ENCODE measurements at places on chromosomes 5 and 9.

DNA sequence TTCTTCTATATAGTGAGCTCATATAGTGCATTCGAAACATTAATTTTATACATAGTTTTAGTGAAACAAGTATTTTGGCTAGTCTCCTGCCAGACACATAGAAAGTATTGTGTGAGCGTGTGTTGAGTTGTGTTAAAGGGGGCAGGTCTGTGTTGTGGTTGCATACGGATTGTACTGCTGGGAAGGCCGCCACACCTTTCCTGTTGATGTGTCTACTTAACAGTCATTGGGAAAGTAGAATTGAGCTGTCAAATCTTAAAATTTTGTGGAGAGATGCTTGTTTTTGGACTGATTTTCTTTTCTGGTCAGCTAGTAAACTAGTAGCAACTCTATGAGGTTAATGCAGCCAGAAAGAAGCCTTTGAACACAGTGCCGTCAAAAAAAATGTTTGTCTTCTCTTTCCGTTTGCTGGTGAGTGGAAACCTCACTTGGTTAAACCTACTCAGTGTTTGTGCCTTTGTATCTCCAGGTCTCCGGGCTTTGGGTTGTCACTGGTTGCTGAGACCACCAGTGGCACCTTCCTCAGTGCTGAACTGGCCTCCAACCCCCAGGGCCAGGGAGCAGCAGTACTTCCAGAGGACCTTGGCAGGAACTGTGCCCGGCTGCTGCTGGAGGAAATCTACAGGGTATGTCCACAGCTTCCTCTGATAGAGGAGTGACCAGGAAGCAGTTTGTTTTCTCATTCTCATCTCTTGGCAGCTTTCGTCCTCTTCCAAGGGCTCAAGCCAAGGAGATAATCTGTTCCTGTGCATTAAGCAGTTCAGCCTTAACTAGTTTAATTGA, 51.5 kb downstream of the RCL1 start:
- DNase-seq, result no peak

- DNase-seq, result no peak
Measured at GRCh38 chr9:15524845-15525455, 14.2 kb upstream of the PSIP1 start.

GRCh38 chr5:112549605-112550166, 130.6 kb upstream of the EPB41L4A start:
- DNase-seq, result no peak

GRCh38 chr5:139294374-139295165, 1.0 kb downstream of the MATR3 start:
- peak; percentile 83 for DNase-seq

DNA sequence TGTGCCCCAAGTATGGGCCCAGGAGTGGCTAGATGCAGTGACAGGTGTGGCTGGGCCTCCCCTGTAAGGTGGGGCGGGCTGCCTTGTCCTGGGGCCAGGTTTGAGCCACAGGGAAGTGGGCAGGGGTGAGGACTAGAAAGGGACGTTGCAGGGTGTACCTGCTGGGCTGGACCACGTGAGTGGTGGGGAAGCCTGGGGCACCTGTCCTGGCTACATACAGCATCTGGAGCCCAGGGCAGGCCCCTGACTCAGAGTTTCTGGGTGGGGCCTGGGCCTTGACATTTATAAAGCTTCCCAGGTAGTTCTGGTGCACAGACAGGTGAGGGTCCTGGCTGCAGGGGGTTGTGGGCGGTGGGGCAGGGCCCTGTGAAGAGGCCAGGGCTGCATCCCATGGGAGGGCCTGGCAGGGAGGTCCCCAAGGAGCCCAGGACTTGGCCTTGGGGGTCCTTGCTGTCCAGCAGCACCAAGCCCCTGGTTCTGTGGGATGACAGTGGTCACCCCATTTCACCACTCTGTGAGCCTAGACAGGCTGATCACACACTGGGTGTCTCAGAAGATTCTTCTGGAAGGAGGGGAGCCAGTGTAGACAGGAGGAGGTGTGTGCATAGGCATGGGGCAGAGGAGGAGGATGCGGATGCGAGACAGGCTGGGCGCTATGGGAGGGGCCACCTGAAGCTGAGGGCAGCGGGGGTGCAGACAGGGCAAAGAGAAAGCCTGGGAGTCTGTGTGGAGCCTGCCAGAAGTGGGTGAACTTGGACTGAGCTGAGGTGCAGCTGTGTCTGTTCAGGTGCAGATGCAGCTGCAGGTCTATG, 94.0 kb downstream of the PHF2 start:
- DNase-seq, result peak; percentile 41

DNA sequence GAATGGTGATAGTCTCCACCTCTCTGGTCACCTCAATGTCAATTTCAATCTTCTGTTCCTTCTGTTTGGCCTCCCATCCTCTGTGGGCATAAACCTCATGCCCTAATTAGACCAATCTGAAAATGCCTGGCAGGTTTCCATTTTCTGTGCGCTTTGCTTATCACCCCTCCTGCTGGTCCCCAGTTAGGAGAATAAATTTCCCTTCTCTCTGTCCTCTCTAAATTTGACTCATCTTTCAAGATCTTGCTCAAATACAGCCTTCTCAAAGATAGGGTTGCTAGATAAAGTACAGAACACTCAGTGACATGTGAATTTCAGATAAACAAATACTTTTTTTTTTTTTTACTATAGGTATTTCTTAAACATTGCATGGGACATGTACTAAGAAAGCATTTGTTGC, 69.4 kb upstream of the CD180 start:
- DNase-seq, result no peak

- DNase-seq, result no peak
Measured at GRCh38 chr5:167229751-167230150, 1061.7 kb upstream of the WWC1 start.

GRCh38 chr5:158807-159447, 32.4 kb upstream of the LRRC14B start:
- DNase-seq, result no peak

- no peak for DNase-seq
Measured at GRCh38 chr5:58648846-58649245, 66.0 kb downstream of the RAB3C start.

GRCh38 chr9:120730654-120731514, 16.6 kb upstream of the MEGF9 start:
- peak; percentile 58 for DNase-seq

DNA sequence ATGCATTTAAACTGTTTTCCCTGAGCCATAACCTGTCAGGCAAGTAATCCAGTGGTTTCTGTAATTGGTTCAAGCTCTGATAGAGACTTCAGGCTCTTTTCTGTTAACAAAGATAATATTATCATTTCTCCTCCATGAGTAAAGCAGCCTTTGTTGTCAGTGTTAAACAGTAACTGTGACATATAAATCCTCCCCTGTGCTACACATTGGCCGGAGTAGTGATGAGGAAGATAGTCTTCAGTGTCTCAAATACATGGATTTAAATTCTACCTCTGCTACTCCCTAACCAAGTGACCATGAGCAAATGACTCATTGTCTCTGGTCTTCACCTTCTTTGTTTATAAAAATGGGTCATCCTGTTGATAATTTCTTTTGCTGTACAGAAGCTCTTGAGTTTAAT, 615.5 kb upstream of the CHD1 start:
- no peak for DNase-seq

DNA sequence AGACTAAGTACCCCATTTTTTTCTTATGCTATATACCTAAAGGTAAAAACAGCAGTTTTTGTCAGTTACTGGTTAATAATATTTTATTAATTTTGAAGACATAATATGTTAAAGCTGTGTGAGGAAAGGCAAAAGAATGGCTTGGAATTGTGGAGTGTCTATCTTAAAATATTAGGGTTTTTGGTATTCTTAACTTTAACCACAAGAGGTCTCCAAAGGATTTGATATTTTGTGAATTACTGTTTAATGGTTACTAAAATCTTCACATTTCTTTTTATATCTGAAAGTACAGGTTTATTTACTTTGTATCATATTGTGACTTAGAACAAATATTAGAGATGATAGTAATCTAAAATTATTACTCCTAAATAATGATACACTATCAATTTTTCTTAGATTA, 32.0 kb upstream of the DHFR start:
- DNase-seq, result no peak

DNA sequence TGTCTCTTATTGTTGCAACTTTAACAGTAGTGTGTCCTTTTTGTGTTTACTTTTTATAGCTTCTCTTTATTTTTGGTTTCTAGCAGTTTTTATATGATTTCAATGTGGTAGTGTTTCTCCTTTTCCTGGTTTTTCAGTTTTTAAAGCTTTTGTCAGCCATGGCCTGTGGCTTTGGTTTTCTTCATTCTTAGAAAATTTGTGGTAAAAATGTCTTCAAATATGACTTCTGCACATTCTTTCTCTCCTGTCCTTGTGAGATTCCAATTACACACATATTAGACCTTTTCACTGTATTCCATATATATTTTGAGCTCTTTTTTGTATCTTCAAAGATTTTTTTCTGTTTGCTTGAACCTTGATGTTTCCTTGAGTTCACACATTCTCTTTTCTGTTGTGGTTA, 180.5 kb downstream of the CNTLN start:
- no peak for DNase-seq

GRCh38 chr9:2132484-2133082, 117.4 kb downstream of the SMARCA2 start:
- no peak for DNase-seq
